ENCODE measurements at places on chromosomes 7 and 10. TPM values are rescaled to one million over a fixed set of nuclear protein-coding genes. Genes with fewer than 3 reads are reported as not detected.

- peak; percentile 61 for DNase-seq
These were observed 27.0 kb downstream of the BLNK start for GRCh38 chr10:96244354-96244753.

DNA sequence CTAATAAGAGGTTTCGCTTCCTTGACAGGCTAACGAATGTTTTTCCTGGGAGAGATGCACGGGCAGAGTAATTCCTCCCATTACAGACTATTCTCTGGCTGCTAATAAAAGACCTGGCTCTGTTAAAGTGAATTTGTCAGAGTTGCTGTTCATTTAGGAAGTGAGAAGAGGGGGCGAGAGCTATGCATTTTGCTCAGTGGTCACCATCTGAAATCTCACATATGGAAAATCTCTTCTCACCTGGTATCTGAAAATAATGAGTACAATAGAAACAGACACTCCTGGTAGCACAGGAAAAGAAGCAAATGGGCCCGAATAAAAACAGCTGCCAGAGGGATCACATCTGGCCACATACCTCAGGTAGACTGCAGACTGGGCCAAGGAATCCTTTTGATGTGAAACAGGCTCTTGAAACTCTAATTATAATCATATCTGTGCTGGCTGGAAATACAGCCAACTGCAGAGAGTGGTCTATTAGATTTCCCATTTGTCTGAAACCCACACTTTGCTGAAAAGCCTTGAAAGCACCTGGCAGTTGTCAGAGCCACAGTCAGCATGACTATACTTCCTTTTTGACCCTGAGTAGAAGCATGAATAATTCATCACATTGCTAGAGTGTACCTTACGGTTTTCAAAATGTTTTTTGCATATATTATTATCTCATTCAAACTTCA lies 33.6 kb downstream of the AOAH start:
- DNase-seq, result no peak

LSM8 gene
- total RNA-seq, result 50.9 TPM

LRRC4 gene
- 0.16 TPM for total RNA-seq

ANXA8 gene
- not detected for total RNA-seq

Data from activated B cell treated with CpG ODN at 0.5 μM for 24 hours (primary cell).